CD8-positive, alpha-beta memory T cell (primary cell): ENCODE measurements at places on chromosomes 4 and X. TPM values are rescaled to one million over a fixed set of nuclear protein-coding genes. Genes with fewer than 3 reads are reported as not detected.

GRCh38 chr4:185017964-185018772 lies at the start of gene HELT:
Gene HELT (plus strand): TSS chr4:185018490. CDS start chr4:185018929, 439 bp downstream.
- H3K27ac ChIP-seq: no peak within 1 kb of the TSS
- H3K36me3 ChIP-seq: no peaks in the 10 kb centered on the region
- H3K4me1 ChIP-seq: no peaks in the 10 kb centered on the region
- no peak for DNase-seq
- no peak within 1 kb of the TSS for H3K4me3 ChIP-seq
- H3K27me3 ChIP-seq: peaks cover 15% of the 10 kb centered on the region

GRCh38 chr4:174259580-174259979 lies 23.9 kb downstream of the FBXO8 start:
- peaks cover 12% of the 10 kb centered on the region for H3K36me3 ChIP-seq
- no peak for DNase-seq
- no peaks in the 10 kb centered on the region for H3K4me1 ChIP-seq
- no peak overlapping the region for H3K4me3 ChIP-seq
- H3K27me3 ChIP-seq: no peaks in the 10 kb centered on the region

DNA sequence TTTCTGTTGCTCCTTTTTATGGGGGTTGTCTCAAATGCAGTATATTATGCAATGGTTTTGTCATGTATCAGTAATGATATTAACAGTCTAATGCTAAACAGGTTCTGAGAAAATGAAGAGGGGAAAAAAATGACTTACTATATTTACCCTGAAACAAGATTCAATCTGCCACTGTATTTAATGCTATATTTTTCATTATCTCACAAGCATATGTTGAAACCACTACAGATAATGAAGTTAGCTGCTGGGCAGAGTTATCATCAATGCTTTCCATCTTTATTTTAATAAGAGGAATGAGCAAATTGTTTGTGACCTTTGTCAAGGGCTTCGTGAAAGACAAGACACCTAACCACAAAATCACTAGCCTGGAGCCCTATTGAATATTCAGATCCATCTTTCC lies 32.6 kb upstream of the NAA11 start:
- no peaks in the 10 kb centered on the region for H3K4me1 ChIP-seq
- H3K36me3 ChIP-seq: no peaks in the 10 kb centered on the region
- no peak overlapping the region for H3K27ac ChIP-seq

DNA sequence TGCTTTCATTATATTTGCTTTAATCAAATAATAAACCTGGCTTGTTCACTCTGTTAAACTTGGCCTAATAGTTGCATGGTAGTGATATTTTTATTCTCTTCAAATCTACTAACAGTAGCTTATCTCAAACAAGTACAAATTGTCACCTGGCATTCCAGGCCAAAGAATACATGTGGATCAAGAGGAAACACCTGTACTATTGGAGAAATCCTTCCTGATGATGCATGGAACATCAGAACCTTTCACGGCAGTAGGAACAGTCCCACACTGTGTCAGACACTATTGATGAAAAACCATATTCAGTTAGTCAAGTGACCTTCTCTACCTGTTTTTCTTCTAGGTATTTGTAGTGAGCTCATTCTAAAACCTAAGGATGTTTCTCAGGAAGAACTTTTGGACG lies 17.0 kb downstream of the MTHFD2L start:
- no peaks in the 10 kb centered on the region for H3K36me3 ChIP-seq
- no peak overlapping the region for H3K4me3 ChIP-seq
- DNase-seq: no peak
- no peaks in the 10 kb centered on the region for H3K4me1 ChIP-seq

GRCh38 chrX:11100281-11101035 lies 10.7 kb upstream of the HCCS start:
- H3K4me1 ChIP-seq: no peaks in the 10 kb centered on the region
- no peak for DNase-seq
- no peaks in the 10 kb centered on the region for H3K36me3 ChIP-seq
- no peak overlapping the region for H3K4me3 ChIP-seq
- no peak overlapping the region for H3K27ac ChIP-seq
- H3K27me3 ChIP-seq: no peaks in the 10 kb centered on the region

- H3K4me3 ChIP-seq: no peak overlapping the region
- no peak overlapping the region for H3K27ac ChIP-seq
- no peak for DNase-seq
- H3K4me1 ChIP-seq: no peaks in the 10 kb centered on the region
- no peaks in the 10 kb centered on the region for H3K36me3 ChIP-seq
These were observed 78.7 kb upstream of the TET2 start for GRCh38 chr4:105067946-105068345.

- no peaks in the 10 kb centered on the region for H3K27me3 ChIP-seq
- H3K4me3 ChIP-seq: no peak overlapping the region
- H3K4me1 ChIP-seq: peaks cover under 1% of the 10 kb centered on the region
- no peak for DNase-seq
These were observed 271.8 kb downstream of the FBXW7 start for GRCh38 chr4:152264106-152264505.

- H3K4me1 ChIP-seq: no peaks in the 10 kb centered on the region
- no peaks in the 10 kb centered on the region for H3K27me3 ChIP-seq
- H3K4me3 ChIP-seq: no peak overlapping the region
- DNase-seq: no peak
- no peaks in the 10 kb centered on the region for H3K36me3 ChIP-seq
These were observed 104.4 kb downstream of the HHIP start for GRCh38 chr4:144750348-144750747.

DNA sequence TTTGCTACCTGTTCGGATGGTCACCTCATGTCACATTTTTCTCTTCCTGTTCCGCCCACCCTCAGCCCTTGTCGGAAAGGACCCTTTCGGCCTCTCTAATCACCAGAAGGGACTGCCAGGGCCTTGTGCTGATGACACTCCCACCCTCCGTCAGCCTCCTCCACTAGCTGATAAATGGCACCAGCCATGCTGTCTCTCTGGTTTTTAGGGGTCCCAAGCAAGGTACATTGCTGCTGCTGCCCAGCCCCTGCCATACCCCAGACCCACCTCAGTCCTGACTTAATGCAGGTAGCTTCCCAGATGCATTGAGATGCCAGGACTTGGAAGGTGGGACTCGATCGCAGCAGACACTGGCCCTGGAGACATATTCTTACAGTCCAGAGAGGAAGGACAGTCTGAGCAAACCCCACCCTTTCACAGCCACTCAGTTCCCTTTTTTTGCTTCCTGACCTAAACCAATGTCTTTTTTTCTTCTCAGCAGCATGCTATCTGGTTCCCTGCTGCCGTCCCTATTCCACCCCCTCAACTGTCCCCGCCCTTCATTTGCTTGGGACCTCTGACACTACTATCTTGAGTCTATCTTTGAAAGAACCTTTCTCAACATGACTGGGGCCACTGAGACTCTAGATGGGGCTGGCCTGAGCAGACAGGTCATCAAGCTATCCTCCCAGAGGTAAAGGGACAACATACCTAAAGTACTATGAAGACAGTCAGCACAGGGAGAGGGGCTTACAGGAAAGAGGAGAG lies at the start of gene BTK:
Gene BTK, minus strand, starts transcription at position 397 of the 747 bp plus-strand sequence. CDS start 10,907 bp downstream, outside the sequence.
- no peaks in the 10 kb centered on the region for H3K36me3 ChIP-seq
- H3K27me3 ChIP-seq: no peaks in the 10 kb centered on the region
- H3K4me1 ChIP-seq: no peaks in the 10 kb centered on the region
- H3K27ac ChIP-seq: peak within 1 kb of the TSS; percentile 61

- H3K27ac ChIP-seq: no peak overlapping the region
- H3K4me3 ChIP-seq: no peak overlapping the region
- no peaks in the 10 kb centered on the region for H3K27me3 ChIP-seq
- H3K36me3 ChIP-seq: no peaks in the 10 kb centered on the region
- no peak for DNase-seq
These were observed 30.4 kb downstream of the FAM13A start for GRCh38 chr4:89026542-89026941.

DNA sequence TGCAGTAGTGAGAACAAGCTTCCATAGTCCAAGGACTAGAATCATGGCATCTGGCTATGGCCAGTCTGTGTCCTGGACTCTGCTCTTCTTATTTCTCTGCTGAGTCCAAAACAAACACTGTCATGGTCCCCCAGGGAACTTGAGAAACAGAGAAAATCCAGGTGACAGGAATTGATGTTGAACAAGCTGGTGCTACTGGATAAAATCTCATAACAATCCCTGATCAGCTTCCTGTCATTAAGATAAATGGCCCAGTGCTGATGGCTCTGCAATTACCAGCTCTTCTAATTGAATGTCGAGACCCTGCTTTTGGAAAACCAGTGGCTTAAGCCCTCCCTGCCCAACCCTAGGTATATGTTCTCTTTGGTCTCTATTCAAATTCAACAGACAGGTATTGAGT lies 58.8 kb upstream of the ARHGAP36 start:
- no peaks in the 10 kb centered on the region for H3K4me1 ChIP-seq
- no peaks in the 10 kb centered on the region for H3K27me3 ChIP-seq
- H3K27ac ChIP-seq: no peak overlapping the region
- no peak for DNase-seq
- H3K36me3 ChIP-seq: no peaks in the 10 kb centered on the region

DNA sequence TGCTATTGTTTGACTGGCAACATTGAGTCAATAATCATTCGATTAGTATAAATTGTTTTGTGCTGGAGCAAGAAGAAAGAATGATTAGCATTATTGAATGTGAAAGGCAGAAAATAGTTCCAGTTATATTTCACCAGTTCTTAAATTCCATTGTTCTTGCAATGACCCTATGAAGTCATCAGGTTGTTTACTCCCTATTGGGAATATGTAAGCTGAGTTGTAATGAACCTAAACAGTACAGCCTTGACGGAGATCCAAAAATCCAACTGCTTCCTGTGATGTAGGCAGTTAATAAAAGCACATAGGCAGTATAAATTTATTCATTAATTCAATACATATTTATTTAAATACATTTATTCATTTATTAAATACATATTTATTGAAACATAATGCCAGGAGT lies 947.5 kb downstream of the PCDH7 start:
- no peak overlapping the region for H3K4me3 ChIP-seq
- H3K27ac ChIP-seq: no peak overlapping the region
- no peaks in the 10 kb centered on the region for H3K4me1 ChIP-seq
- H3K27me3 ChIP-seq: no peaks in the 10 kb centered on the region
- DNase-seq: no peak

- no peak overlapping the region for H3K27ac ChIP-seq
- H3K4me3 ChIP-seq: no peak overlapping the region
- no peak for DNase-seq
- H3K27me3 ChIP-seq: no peaks in the 10 kb centered on the region
These were observed 55.4 kb upstream of the GRPR start for GRCh38 chrX:16067886-16068515.

DNA sequence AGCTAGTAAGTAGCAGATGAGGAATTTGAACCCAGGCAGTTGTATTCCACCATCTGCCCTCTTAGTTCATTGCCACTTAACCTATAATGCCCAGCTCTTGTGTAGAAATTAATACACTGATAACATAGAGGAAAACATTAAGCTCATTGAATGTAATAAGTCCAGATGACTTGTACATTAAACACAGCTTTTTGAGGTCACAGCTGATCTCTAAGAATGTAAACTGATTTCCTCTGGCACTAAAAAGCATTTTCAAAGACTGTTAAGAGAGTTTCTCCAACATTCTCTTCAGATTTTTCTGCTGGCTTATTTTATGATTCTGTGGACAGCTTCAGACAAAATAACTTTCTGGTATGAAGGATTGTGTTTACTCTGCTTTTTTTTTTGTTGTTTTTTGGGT lies 42.7 kb downstream of the HPRT1 start:
- no peaks in the 10 kb centered on the region for H3K36me3 ChIP-seq
- no peaks in the 10 kb centered on the region for H3K27me3 ChIP-seq
- H3K27ac ChIP-seq: no peak overlapping the region
- no peak overlapping the region for H3K4me3 ChIP-seq
- no peak for DNase-seq

GRCh38 chr4:151934766-151935165 lies 174.0 kb upstream of the GATB start:
- no peak for DNase-seq
- H3K27ac ChIP-seq: no peak overlapping the region
- H3K36me3 ChIP-seq: no peaks in the 10 kb centered on the region
- H3K4me3 ChIP-seq: no peak overlapping the region

DNA sequence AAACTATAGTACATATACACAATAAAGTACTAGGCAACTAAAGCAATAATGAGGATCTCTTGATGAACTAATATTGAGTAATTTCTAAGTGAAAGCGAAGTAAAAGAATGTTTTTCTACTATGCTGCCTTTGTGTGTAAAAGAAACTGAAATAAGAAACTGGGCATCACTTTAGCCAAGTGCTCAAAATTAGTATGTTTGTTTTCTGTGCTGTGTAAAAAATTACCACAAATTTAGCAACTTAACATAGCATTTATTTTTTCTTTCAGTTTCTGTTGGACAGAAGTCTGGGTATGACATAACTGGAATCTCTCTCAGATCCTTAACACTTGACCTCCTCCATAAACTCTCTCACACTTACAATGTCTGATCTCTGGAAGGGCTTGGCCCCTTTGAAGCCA lies 687.1 kb upstream of the MAGEB2 start:
- H3K36me3 ChIP-seq: no peaks in the 10 kb centered on the region
- H3K27ac ChIP-seq: no peak overlapping the region
- H3K4me3 ChIP-seq: no peak overlapping the region
- no peaks in the 10 kb centered on the region for H3K27me3 ChIP-seq
- H3K4me1 ChIP-seq: no peaks in the 10 kb centered on the region
- no peak for DNase-seq

DNA sequence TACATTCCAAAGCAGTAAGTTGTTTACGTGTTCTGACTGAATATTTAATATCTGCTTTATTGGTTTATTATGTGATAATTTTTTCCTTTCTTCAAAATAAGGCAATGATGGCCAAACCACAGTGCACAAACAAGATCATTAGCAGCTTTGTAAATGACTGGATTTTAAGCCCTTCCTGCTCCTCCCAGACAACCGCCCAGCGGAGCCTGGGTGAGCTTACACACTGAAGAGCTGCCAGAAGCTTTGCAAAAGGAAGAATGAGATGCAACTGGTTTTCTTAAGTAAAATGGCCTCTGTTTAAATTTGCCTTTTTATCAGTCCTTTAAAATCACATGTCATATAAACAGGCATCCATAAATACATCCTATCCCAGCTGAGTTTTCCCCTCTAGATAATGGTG lies 52.2 kb downstream of the SPARCL1 start:
- H3K27ac ChIP-seq: no peak overlapping the region
- no peaks in the 10 kb centered on the region for H3K27me3 ChIP-seq
- H3K36me3 ChIP-seq: no peaks in the 10 kb centered on the region

Gene CPE
- not detected for total RNA-seq

Gene GAGE13
- not detected for total RNA-seq

Gene EFNB1
- total RNA-seq: 7.7 TPM

Gene HSFX4
- not detected for total RNA-seq

Gene CHRDL1
- total RNA-seq: not detected

Gene PRDM5
- total RNA-seq: 0.63 TPM

Gene TBC1D8B
- 1.1 TPM for total RNA-seq
